Memory B cell (primary cell): ENCODE measurements at places on chromosomes 6 and 20.

DNA sequence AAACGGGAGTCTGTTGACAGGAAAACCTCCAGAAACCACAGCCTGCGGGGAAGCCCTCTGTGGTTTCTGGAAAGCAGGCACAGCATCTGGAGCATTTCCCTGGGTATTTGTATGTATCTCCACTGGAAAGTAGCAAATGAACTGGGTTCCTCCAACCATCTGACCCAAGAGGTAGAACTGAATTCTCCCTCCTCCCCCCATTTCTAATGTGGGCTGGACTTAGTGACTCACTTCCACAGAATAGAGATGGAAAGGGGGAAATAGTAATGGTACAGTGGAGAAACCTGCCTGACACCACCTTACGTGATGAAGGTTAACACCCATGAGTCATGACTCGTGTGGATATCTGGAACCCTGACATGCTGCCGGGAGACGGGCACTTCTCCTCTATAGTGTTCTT, 51.9 kb upstream of the XRN2 start:
- DNase-seq: no peak

DNA sequence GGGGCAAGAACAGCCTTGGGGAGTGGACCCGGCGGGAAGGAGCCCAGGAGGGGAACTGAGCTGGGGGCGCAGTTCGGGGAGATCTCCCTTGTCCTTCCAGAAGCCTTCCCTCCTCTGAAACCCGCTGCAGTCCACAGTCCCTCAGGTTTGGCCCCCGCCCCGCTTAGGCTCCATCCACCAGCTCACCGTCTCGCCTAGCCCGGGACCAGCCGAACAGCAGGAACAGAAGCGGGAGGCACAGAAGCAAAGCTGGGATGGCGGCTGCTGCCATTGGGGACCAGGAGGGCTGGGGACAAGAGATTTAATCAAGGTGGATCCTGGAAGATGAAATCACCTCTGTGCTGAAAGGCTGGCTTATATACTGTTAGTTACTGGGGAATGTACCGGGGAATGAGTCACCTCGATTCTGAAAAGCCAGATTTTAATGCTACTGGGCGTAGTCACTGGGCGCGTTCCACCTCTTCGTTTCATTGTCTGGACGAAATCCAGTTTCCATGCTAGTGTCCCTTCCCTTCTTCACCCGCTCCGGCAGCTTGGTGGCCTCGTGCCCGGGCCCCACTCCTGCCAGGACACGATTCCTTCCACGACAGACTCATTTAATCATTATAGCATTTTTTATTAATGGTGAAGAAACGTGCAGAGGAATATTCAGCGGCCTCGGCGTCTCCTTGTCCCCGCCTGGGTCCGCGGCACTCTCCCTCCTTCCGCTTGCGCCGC, at the start of gene RAET1L:
Gene RAET1L (minus strand): TSS at position 332 of the 717 bp plus-strand sequence. CDS start 61 bp downstream, at position 271.
- DNase-seq: no peak

- no peak for DNase-seq
Measured at GRCh38 chr20:15582146-15582760, 991.0 kb downstream of the KIF16B start.

DNA sequence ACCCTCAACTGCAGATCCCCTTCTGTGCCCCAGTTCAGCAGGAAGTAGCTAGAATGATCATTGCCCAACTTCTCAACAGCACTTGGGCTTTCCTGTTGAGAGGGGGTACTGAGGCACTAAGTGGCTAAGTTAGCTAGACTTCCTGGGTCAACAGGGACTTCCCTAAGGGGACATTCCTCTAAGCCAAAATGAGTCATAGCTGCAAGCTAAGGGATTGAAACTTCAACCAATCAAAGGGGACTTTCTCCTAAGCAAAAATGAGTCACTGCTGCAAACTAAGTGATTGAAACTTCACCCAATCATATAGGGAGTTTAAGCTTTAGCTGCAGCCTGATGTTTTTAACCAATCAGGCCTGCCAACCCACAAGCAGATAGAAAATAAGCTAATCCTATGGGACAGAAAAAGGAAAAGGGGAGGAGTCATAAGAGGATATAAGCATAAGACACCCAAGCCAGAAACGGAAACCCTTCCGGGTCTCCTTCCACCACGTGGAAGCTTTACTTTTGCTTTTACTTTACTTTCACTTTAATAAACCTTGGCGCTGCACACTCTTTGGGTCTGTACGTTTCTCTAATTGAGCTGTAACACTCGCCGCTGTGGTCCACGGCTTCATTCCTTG, 659.0 kb upstream of the HS3ST5 start:
- no peak for DNase-seq

DNA sequence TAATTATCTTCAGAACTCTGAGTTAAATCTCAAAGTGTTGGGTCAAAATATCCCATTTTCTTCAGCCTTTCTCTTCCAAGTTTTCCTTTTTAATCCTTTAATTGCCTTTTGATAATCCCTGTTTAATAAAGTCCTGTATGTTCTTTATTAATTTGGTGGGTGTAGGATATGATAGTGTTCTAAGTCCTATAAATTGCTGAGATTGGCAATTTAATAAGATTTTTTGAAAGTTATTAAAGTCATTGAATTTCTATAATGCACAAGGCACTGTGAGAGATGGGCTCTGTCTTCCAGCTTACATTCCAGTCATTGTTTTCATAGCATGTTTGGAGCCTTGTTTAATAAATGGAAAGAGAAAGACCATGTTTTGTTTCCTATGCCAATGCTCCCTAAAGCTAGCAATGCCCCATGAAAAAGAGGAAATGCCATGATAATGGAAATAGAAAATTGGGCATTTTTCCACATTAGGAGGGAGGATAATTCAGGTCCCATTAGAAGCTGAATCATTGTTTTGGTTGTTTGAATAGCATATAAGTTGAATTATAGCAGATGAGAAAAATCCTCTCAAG, 404.8 kb downstream of the CD109 start:
- no peak for DNase-seq

DNA sequence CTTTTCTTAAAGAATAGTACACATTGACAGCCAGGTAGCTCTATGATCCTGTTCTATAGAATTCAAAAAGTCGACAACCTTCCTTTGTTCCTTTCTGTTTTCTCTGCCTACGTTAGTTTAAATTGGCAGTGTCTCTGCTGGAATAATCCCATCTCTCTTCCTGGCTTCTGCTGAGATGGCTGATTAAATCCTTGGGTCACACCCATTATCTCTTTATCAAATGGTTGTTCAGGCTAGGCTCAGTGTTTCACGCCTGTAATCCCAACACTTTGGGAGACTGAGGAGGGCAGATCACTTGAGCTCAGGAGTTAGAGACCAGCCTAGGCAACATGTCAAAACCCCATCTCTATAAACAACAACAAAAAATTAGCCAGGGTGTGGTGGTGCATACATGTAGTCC, 44.4 kb downstream of the HFE start:
- no peak for DNase-seq

DNA sequence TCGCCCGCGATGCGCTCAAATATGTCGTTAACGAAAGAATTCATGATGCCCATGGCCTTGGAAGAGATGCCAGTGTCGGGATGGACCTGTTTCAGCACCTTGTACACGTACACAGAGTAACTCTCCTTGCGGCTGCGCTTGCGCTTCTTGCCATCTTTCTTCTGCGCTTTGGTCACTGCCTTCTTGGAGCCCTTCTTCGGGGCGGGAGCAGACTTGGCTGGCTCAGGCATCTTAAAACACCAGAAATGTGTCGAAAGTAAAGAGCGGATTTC, 36.4 kb downstream of the HFE start:
- DNase-seq: no peak

DNA sequence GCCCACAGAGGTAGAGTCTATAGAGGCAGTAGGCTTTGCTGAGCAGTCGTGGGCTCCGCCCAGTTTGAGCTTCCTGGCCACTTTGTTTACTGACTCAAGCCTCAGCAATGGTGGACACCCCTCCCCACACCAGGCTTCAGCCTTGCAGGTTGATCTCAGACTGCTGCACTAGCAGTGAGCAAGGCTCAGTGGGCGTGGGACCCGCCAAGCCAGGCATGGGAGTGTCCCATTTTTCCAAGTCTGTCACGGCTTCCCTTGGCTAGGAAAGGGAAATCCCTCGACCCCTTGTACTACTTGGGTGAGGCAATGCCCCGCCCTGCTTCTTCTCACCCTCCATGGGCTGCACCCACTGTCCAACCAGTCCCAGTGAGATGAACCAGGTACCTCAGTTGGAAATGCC, 135.3 kb upstream of the NT5E start:
- DNase-seq: no peak

DNA sequence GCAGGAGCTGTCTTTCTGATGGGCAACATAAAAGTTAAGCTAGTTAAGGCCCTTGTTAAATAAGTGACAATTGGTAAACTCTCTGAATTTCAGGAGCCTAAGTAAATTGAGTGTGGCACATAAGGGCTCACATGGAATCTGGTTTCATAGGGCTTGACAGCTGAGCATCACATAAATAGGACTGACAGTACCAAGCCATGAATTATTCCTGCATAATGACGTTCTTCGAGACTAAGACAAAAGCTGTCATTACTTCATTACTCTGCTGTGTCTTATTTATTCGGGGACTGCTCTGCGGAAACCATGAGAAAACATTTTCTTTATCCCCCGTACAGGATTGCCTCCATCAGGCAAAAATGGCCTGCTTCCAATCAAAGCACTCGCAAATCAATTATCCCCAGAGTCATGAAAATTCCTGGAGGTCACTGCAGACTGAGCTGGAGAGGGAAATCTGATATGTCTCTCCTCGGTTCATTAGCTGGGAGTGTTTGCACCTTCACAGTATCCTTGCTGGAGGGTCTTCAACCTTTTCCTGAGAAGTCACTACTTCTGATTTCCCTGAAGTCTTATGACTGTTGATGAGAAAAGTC, 311.4 kb downstream of the CDH26 start:
- no peak for DNase-seq

DNA sequence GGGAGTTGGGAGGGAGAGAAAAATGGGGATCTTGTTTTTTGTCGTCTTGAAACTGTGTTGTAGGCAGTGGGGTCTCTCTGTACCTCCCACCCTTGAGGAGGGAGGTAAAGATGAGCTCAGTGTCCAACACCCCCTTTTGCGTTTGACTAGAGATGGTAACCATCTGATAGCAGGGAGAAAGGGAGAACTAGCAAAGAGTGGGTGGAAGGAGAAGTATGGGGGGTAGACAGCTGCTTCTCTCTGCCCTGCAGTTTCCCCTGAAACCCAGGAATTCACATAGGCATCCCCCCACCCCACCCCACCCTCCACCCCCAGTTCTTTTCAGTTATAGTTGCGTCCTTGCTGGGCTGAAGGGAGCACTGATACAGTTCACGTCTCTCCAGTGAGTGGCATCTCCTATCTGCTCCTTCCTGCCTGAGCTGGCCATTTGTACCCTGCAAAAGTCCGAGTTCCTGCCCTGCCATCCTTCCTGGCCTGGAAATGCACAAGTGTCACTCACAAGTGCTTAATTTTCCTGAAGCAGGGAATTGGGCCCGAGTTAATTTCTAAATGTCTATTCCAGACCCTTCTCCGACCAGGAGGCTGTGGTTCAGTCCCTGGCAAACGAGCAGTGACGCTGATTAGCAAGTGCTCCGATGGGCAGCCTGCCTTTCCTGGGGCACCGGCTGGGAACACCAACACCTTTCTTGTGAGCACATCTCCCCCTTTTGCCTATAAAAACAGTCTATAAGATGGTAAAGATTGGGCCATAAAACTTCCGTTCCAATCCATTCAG, 1.5 kb downstream of the SIRPA start:
- DNase-seq: no peak

GRCh38 chr6:33771146-33772081, 17.5 kb downstream of the LEMD2 start:
- DNase-seq: peak; percentile 68

GRCh38 chr6:134472661-134473060, 154.7 kb upstream of the SGK1 start:
- no peak for DNase-seq

- no peak for DNase-seq
Measured at GRCh38 chr6:37709250-37709931, 11.7 kb upstream of the MDGA1 start.

DNA sequence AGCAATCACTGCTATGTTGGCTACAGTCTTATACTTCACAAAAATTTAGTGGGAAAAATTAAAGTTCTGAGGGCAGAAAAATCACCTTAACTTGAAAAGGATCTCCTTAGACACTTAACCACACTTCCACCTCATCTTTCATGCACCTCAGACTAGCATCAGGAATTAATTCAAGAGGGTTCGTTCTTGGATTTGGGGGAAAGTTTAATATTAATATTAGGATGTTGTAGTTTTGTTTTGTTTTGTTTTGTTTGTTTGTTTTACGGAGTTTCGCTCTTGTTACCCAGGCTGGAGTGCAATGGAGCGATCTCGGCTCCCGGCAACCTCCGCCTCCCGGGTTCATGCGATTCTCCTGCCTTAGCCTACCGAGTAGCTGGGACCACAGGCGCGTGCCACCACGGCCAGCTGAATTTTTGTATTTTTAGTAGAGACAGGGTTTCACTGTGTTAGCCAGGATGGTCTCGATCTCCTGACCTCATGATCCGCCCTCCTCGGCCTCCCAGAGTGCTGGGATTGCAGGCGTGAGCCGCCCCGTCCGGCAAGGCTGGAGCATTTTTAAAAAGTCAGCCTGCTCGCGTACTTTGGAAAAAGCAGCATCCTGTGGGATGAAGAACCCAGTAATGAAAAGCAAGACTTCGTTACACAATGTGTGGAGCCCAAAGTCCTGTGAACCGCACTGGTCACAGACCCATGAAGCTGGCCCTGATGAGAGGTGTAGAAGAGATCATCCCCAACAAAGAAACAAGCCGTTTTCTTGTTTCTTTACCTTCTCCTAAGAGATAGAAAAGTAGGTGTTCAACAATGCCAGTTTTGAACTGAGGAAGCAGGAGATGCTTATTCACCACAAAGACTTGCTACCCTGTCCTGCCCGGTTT, 194.9 kb downstream of the GPX5 start:
- DNase-seq: no peak

DNA sequence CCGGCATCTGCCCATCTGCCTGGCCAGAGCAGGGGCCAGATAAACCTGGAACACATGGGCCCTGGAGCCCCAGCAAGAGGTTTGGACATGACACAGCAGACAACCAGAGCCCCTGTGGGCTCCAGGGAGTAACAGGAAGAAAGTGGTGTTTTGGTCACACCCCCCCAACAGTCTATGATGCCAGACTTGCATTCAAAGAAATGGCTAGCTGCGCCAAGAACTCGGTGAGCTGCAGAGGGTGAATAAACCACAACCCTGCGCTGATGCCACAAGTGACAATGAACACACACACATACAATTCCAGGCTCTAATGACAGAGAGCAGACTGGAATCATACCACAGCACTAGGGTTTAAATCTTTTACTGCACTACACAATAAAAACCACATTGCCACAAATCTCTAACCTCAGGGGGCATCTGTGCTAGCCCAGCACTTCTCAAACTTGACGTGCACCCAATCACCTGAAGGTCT, 34.0 kb downstream of the TRERF1 start:
- DNase-seq: no peak

DNA sequence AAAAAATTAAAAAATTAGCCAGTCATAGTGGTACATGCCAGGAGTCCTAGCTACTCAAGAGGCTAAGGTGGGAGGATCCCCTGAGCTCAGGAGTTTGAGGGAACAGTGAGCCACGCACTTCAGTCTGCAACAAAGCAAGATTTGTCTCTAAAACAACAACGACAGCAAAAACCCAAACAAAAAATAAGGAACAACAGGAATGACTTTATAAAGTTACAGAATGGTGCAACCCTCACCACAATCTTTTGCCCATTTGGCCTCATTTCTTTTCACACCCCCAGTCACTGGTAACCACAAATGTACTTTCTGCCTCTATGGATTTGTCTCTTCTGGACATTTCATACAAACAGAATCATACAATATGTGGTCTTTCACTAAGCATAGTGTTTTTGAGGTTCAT, 16.7 kb upstream of the ZFAND3 start:
- DNase-seq: no peak
